ENCODE measurements at places on chromosomes 2 and 18.

GRCh38 chr2:151670346-151670745 is 63.9 kb downstream of the NEB start:
- DNase-seq, result no peak

DNA sequence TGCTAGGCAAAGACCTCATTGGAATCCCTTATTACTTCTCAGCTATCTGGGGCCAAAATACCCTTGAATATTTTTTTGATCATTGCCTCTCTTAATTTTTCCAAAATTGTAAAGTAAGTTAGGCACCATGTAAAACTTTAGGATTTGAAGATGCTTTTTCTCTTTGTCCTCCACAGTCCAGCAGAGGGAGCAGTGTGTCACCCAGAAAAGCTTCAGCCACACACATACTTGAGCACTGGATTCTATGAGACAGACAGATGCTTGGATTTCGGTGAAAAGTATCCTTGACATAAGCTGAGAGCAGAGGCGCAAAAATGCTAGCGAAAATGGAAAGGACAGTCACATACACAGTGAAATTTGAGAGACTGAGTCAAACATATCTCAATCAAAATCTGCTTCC is 74.7 kb upstream of the KCNJ3 start:
- peak; percentile 6 for DNase-seq

DNA sequence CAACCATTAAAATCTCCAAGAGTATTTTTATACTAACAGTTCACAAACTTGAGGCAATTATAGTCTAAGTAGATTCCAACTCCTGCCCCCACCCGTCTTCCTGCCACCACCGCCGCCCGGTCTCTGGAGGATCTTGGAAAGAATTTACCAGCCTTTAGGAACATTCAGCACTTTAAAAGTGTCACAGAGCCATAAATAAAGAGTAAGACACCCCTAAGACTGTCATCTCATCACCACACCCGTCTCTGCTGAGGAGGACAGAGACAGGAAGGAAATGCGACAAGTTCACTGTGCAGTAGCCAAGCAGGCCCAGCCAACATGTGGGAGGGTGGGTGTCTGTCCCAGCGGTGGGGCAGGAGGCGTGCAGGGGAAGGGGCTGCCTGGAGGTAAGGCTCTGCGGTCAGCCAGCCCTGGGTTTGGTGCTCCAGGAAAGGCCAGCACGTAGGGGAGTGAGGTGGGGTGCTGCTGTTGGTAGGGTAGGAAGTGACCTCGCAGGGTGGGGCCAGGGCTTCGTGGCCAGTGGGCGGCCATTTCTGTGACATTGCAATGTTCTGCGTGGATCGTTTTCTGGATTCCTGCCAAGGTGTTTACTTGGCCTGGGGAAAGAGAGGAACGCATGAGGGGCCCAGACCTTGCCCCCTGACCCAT is 111.6 kb downstream of the FAM210A start:
- DNase-seq, result no peak

GRCh38 chr2:231533777-231534125 is 3.5 kb upstream of the NMUR1 start:
- no peak for DNase-seq

GRCh38 chr2:113117541-113118262 is 9.7 kb upstream of the IL1RN start:
- peak; percentile 100 for DNase-seq

- DNase-seq, result no peak
Measured at GRCh38 chr2:72949045-72949444, 31.7 kb downstream of the EMX1 start.

GRCh38 chr2:218296847-218297246 is 4.5 kb upstream of the TMBIM1 start:
- DNase-seq, result no peak

All from fibroblast of the aortic adventitia (primary cell).